ENCODE measurements at places on chromosomes 16 and 17.
A peak's percentile ranks its signal among the peaks of the same experiment; 100 is the strongest.

DNA sequence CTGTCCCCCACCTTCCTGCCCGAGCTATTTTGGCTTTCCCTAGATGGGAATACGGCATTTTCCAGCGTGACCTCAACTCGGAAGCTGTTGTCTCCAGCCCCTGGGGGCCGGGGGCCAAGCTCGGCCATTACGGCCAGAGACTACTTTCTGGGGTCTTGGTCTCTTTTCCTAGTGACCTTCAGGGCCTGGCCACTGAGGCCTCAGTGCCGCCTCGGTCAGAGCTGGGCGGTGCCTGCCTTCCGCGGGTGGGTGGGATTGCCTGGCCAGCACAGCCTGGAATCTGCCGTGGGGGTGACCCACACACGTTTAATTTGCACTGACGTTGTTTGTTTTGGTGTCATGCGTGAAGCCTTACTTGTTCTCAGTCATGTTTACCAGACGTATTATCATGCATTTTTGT lies 29.2 kb downstream of the TSC2 start:
- DNase-seq, result no peak

- DNase-seq, result no peak
Measured at GRCh38 chr17:3474212-3474611, 1.6 kb upstream of the ASPA start.

DNA sequence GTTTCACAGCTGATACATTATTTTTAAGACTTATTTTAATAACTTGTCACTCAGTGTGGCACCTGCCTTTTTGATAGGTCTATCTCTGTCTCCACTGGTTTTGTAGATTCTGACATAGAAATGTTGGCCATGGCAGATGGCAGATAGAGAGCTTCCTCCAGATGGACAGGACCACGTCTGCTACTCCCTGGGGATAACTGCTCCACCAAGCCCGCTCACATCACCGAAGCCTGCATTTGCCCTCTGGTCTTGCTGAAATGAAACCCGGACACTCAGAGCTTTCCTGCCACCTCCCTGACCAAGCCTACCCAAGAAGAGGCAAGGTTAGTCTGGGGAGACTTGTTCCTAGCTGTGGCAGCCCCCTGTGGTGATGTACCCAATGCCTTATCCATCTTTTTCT lies 16.4 kb upstream of the HAP1 start:
- DNase-seq, result no peak

DNA sequence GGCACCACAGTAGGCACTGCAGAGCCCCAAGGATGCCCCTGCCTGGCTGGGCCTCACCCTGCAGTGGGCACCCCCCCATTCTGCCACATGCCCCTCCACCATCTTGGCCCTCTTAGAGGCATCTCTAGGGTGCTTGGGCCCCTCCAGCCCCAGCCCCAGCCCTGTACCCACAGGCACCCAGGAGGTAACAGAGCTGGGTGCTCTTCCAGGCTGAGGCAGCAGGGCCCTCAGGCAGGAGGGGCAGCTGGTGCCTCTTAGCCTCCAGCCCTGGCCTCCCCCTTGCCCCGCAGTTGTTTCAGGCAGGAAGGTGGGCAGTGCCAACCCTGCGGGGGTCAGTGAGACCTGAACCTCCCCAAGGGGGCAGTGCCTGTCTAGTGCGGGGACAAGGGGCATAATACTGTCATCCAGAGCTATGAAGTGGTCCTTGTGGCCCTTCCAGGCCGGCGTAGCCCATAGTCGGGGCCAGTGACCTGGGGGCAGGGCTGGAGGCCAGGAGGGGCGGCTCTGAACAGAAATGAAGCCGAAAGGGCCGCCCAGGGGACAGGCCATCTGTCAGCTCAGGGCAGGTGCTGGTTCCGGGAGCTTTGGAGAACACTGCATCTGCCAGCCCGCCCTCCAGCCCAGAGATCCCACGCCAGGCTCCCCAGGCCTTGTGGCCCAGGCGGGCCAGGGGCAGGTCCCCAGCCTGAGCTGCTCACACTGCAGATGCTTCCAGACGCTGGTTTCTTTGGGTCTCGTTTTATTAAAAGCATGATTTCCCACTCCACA lies 4.9 kb upstream of the AATK start:
- no peak for DNase-seq

GRCh38 chr16:20871258-20871657 lies 28.9 kb downstream of the DCUN1D3 start:
- DNase-seq, result no peak

DNA sequence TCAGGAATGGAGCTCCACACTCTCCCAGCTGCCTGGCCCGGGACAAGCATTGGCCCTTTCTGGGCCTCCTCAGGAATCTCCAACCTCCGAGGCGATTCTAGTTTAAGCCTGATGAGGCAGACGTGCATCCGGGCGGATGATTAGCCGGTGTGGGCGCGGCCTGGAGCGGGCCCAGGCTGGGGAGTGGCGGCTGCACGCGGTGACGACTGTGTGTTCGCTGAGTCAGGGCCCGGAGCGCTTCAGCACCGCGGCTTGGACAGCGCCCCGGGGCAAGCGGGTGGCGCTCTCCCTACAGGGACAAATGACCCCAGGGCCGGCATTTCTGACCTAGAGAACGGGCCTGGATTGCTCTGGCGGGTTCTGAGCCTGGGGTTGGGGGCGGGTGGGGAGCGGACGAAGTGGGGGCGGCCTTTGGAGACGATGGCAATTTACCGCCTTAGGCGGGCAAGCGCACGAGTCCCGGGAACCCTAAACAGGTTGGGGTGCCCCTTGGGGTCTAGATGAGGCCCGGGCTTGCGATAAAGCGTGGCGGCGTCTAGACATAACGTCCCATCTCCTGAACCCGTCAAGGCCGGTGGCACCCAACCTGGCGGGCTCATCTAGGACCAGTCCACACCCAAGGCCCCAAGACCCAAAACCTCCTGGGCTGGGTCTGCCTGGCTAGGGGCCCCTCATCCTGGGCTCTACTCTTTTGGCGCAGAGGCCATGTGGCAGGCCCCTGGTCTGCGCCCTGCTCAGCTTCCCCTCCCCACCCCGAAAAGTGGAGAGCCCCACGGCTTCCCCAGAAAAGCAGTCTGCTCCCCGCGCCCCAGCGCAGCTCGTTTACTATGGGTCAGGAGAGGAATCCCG lies 22.3 kb upstream of the ZNHIT3 start:
- DNase-seq, result no peak

GRCh38 chr17:76568811-76569221 lies 16.8 kb downstream of the ST6GALNAC2 start:
- no peak for DNase-seq

GRCh38 chr16:81902025-81902424 lies 109.2 kb downstream of the SDR42E1 start:
- DNase-seq, result no peak

DNA sequence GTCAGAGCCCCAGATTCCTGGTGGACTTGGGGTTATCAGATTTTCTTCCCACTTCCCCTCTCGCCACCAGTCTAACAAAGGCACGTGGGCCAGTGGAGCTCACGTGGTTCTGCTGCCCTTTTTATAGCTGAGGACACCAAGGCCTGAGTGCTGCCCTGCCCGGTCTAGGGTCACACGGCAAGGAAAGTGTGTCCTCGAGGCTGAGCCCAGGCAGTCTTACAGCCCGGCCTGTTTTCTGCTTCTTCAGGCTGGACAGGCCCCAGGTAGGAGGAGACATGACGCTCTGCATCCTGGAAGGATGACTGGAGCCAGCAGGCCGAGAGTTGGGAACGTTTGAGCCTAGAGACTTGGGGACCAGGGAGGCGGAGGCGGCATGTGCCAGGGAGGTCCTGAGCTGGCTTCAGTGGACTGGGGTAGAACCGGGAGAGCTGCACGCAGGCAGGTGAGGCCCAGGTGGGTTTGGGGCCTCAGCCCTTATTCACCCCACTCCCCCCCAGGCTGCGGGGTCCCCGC lies 3.5 kb downstream of the CTRB1 start:
- DNase-seq, result no peak

- DNase-seq, result no peak
Measured at GRCh38 chr16:15949210-15950160, at the start of gene ABCC1. ABCC1 (plus strand) TSS chr16:15949616; CDS start chr16:15949752, 136 bp downstream.

DNA sequence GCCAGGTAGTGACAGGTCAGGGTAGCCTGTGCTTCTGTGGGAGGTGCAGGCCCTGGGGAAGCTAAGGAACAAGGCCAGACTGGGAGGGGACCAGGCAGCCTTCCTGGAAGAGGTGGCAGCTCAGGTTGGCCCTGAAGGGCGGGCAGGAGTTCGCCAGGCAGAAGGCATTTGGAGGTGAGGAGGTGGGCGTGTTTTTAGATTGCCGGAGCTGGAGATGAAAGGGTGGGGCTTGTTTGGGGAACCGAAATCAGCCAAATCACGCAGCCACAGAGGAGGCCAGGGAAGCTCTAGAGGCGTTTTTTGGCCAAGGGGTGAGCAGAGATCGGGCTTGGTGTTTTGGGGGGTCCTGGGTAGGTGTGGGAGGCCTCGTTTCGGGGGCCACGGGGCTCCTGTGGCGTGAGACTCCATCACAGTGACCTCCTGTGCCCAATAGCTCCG lies 7.6 kb downstream of the ADCY7 start:
- no peak for DNase-seq

DNA sequence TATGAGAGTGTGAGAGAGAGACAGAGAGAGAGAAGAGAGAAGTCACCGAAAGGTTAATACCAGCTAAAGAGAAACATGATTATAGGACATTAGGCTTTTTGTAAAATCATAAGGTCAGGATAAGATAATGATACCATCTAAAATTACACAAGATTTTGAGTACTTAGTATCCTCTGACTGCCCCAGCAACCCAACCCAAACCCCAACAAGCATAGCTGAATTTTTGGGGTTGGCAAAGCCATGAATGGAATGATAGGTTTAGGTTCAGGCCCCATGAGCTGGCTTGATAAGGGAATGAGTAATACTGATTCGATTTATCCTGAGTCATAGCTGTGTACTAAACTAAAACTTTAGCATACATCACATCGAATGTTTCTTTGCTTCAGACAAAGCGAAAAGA lies 259.5 kb downstream of the IRX3 start:
- peak; percentile 8 for DNase-seq

GRCh38 chr17:61756561-61756960 lies 106.8 kb downstream of the BRIP1 start:
- DNase-seq, result no peak

DNA sequence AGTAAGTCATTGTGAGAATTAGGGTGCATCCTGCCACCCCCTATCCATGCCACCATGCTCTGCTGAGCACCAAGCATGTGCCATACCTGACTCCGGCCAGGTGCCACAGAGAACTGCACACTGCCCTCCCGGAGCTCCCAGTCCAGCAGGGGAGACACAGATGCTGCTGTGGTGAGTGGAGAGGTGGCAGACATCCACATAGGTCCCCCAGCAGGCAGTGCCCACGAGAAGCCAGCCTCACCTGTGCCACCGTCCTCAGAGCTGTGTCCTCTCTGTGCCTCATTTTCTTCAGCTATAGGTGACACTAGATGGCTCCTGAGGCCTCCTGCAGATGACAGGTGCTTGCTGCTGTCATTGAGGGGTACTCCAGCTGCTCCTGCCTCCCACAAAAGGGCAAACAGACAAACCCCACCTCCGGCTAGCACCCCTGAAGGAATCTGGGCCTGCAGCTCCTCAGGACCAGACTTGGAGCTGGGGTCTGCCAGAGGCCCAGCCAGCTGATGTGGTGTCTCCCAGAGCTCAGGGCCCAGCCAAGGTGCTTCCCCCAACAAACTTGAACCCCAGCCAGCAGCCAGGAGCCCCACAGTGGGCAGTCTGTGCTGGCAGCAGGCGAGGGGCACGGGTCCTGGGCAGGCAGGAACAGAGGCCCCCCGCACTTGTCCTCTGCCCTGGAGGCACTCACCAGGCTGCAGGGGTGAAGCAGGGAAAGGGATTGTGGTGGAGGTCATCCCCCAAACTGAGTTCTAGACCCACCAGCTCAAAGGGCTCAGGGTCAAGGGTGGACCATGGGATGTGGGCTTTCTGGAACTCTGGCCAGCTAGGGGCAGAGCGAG lies 17.1 kb downstream of the FOXJ1 start:
- DNase-seq, result no peak

DNA sequence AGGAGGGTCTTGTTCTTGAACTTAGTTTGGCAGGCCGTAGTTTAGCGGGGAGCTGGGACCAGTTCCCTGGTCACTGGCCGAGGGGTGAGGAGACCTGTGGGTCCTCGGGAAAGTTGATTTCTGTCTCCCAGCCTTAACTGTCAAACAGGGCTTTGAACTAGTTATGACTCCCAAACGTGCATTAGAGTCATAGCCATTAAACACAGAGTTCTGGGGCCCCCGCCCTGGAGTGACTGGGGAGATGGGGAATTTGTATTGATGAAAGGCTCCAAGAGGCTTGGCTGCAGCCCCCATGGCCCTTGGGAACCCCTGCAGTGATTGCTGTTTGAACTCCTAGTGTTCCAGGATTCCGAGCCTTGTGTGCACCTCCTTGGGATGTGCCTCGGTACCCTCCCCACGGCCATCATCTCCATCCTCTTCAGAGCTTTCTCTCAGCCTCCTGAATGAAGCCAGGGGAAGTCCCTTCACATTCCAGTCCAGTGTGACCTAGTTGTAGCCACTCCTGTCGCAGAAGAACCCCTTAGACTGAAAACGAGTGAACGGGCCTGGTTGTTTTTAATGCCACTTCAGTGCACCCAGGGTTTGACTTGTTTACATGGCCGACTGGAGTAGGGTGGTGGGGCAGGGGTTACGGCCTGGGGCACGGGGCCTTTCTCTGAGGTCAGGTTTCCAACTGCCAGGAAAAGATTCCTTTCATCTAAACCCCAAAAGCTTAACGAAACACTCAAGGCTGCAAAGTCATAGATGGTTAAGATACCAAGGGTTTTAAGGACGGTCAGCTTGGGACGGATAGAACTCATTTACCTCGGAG lies 1.4 kb downstream of the MPRIP start:
- peak; percentile 55 for DNase-seq

DNA sequence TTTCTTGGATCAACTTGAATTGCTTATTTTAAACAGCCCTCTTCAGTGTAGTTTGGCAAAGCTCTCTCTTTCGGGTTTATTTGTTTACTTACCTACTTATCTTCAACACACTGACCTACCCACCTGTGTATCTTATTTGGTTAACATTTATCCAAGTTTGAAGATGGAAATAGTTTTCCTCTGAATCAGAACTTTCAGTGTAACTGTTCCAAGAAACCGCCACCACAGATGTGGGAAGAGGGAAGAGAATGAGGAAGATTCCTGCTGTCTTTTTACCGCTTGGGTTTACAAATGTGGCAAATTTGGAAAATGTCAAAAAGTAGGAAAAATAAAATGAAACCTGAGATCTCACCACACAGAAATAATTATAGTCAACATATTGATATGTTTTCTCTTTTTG lies 115.8 kb downstream of the MSI2 start:
- DNase-seq, result no peak

GRCh38 chr16:78363843-78364555 lies 264.5 kb downstream of the WWOX start:
- DNase-seq, result no peak

DNA sequence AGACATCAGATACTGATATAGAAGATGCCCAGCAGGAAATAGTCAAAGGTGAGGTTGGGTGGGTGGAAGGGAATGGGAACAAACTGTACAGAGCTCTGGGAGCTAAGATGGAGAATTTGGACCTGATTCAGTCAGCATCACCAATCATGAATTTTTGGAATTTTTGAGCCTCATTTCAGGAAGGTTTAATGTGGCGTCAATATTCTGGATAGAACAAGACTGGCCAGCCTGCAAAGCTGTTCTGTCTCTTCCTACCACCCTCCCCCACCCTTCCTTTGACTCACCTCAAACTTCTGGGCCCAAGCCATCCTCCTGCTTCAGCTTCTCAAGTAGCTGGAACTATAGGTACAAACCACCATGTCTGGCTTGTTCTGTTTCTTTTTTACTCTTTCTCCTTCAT lies 32.6 kb downstream of the CTCF start:
- DNase-seq, result no peak

Data from SW 1271 (cell line).